BJ (cell line): ENCODE measurements at places on chromosomes 1 and 21. TPM values are rescaled to one million over a fixed set of nuclear protein-coding genes. Genes with fewer than 3 reads are reported as not detected.

- DNase-seq: no peak
These were observed at the start of gene SERINC2 for GRCh38 chr1:31412732-31413404. Gene SERINC2 (plus strand): TSS chr1:31413213. CDS start chr1:31413266, 53 bp downstream.

DNA sequence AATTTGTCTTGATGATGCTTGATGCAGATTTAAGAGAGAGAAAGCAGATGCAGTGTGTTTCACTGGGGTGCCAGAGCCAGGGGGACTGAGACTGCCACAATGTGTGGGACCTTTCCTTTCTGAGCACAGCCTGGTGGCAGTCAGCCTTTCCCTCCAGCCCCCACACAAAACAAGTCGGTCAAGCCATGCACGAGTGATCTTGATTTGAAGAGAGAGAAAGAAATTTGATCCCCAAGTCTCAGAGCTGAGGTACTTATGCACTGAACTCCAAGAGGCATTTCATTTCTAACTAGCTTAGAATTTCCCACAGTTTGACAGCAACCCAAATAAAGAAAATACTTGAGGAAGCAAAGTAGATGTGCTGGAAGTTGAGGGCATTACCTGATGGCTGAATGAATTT lies 193.8 kb downstream of the ST6GALNAC3 start:
- DNase-seq: no peak

Gene LCE6A
- not detected in 2 replicates for polyA plus RNA-seq

Gene CHIA
- polyA plus RNA-seq: not detected in 2 replicates

DNA sequence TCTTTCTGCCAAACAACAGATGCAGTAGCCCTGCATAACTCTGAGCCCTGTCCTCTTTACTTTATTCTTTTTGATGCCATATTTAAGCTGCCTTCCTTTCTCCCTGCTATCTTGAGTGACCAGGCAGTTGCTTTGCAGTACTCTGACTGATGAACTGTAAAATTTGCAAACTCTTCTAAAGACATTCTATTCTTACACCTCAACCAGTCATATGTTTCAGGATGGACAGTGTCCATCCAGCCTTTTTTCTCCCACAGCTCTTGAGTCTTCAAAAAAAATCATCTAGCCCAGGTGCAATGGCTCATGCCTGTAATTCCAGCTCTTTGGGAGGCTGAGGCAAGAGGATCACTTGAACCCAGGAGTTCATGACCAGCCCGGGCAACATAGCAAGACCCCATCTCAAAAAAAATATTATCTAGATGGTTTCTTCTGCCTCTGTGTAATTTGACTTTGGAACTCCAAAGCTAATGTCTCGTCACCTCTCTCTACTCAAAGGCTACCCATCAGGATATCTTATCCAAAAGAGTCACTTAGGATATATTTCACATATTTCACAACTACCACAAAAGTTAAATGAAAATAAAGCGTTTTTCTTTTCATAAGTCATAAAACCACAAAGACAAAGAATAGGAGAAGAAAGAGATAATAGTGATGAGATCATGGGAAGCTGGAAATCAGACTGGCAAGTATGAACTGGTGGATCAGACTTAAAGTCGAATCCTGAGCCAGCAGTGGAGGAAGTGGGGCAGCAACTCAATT lies 54.6 kb upstream of the IPO9 start:
- DNase-seq: no peak
